Progenitor cell of endocrine pancreas (in vitro differentiated cells): ENCODE measurements at places on chromosomes 4 and X.
A peak's percentile ranks its signal among the peaks of the same experiment; 100 is the strongest.

DNA sequence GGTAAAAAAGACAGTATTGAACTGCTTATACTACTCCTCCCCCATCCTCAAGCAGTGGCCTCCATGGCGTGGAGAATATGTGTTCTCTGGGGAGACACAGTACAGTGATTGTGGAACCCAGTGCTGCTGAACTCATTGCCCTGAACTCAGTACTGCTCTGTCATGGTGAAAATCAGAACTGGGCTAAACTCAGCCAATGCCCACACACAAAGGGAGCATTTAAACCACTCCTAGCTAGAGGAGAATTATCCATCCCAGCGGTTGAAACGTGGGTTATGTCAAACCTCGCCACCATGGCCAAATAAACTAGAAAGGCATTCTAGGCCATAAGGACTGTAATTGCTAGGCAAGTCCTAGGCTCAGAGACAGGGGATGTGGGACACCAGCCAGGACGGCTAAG, 131.8 kb downstream of the SPOCK3 start:
- peaks cover 3% of the 10 kb centered on the region for H3K4me1 ChIP-seq
- no peaks in the 10 kb centered on the region for H3K36me3 ChIP-seq
- no peak overlapping the region for H3K4me3 ChIP-seq
- no peak overlapping the region for H3K27ac ChIP-seq

- no peak overlapping the region for H3K27ac ChIP-seq
- no peaks in the 10 kb centered on the region for H3K4me1 ChIP-seq
- H3K27me3 ChIP-seq = no peaks in the 10 kb centered on the region
- no peak overlapping the region for H3K4me3 ChIP-seq
- no peaks in the 10 kb centered on the region for H3K36me3 ChIP-seq
Observed at GRCh38 chr4:155510771-155511170, 134.0 kb upstream of the MAP9 start.

DNA sequence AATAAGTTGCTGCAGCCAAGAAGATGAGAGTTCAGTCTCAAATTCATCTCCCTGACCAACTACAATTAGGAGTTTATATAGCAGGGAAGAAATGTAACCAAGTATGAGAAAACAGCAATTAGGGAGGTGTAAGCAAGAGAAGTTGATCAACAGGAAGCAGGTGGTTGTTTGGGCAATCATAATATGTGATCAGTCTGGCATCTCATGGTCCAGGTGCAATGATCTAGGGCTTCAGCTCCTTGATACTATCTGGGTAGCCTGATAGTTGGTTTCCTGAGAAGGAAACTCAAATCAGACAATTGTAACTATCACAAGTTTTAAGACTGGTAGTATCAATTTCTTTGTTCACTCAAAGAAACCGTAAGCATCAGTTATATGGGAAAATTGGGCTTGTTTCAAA, 1574.3 kb upstream of the PABPC4L start:
- H3K4me1 ChIP-seq = no peaks in the 10 kb centered on the region
- no peaks in the 10 kb centered on the region for H3K27me3 ChIP-seq
- no peak overlapping the region for H3K27ac ChIP-seq
- no peaks in the 10 kb centered on the region for H3K36me3 ChIP-seq
- H3K4me3 ChIP-seq = no peak overlapping the region

GRCh38 chr4:4860600-4861389, 1.3 kb downstream of the MSX1 start:
- H3K36me3 ChIP-seq = no peaks in the 10 kb centered on the region
- DNase-seq = no peak
- H3K27ac ChIP-seq = no peak overlapping the region
- peaks cover 14% of the 10 kb centered on the region for H3K4me1 ChIP-seq
- H3K27me3 ChIP-seq = peaks cover 85% of the 10 kb centered on the region
- H3K4me3 ChIP-seq = peak overlapping the region; percentile 70

GRCh38 chrX:68686097-68686977, 38.9 kb downstream of the STARD8 start:
- peak overlapping the region; percentile 41 for H3K4me3 ChIP-seq
- H3K4me1 ChIP-seq = peaks cover 3% of the 10 kb centered on the region
- no peak overlapping the region for H3K27ac ChIP-seq
- no peak for DNase-seq
- H3K27me3 ChIP-seq = peaks cover 30% of the 10 kb centered on the region
- H3K36me3 ChIP-seq = peaks cover 1% of the 10 kb centered on the region

GRCh38 chrX:130330706-130331105, 9.0 kb upstream of the SLC25A14 start:
- no peaks in the 10 kb centered on the region for H3K36me3 ChIP-seq
- H3K27me3 ChIP-seq = no peaks in the 10 kb centered on the region
- no peaks in the 10 kb centered on the region for H3K4me1 ChIP-seq
- no peak overlapping the region for H3K27ac ChIP-seq
- no peak overlapping the region for H3K4me3 ChIP-seq

- no peaks in the 10 kb centered on the region for H3K4me1 ChIP-seq
- peaks cover 32% of the 10 kb centered on the region for H3K36me3 ChIP-seq
- H3K27ac ChIP-seq = no peak overlapping the region
- no peaks in the 10 kb centered on the region for H3K27me3 ChIP-seq
- DNase-seq = no peak
Observed at GRCh38 chrX:57083143-57083542, 38.2 kb downstream of the SPIN2B start.

DNA sequence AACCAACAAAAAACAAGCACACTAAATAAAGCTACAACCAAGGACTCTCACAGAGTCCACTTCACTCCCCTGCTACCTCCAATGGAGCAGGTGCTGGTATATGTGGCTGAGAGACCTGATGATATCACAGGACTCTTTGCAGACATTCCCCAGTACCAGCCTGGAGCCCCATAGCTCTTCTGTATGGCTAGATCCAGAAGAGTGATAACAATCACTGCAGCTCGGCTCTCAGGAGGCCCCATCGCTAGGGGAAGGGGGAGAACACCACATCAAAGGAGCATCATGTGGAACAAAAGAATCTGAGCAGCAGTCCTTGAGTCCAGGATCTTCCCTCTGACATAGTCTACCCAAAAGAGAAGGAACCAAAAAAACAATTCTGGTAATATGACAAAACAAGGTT, 237.1 kb upstream of the TLL1 start:
- no peak overlapping the region for H3K4me3 ChIP-seq
- no peak for DNase-seq
- no peaks in the 10 kb centered on the region for H3K4me1 ChIP-seq
- no peaks in the 10 kb centered on the region for H3K36me3 ChIP-seq
